SK-MEL-5 (cell line): ENCODE measurements at places on chromosomes 1 and 21.
A peak's percentile ranks its signal among the peaks of the same experiment; 100 is the strongest.

- DNase-seq: no peak
These were observed 79.3 kb upstream of the DIRAS3 start for GRCh38 chr1:68129536-68130250.

GRCh38 chr1:21916447-21917238 is 20.5 kb downstream of the HSPG2 start:
- DNase-seq: no peak

DNA sequence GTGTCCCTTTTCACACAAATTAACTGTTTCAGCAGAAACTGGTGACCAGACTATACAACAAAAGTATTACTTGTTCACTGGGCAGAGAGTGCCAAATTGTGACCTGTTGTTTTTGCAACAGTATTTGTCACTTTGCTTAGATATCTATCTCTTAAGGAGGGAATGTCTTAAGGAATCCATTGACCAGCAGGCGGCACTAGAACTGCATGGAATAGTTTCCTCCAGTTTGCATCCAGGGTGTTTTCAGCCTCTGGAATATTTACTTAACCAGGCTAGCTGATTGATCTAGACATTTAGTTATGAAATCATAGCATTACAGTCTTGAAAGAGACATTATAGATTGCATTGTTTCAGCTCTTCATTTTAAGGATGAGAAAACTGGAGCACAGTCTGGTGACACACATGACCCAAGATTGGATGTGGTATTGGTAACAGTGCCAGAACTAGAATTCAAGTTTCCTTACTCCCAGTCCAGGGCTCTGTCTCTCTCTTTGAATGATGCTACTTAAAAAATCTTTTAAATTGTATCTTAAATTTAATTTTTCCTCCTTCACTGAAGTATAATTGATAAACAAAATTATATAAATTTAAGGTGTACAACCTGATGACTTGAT is 16.9 kb downstream of the RPTN start:
- peak; percentile 87 for DNase-seq

DNA sequence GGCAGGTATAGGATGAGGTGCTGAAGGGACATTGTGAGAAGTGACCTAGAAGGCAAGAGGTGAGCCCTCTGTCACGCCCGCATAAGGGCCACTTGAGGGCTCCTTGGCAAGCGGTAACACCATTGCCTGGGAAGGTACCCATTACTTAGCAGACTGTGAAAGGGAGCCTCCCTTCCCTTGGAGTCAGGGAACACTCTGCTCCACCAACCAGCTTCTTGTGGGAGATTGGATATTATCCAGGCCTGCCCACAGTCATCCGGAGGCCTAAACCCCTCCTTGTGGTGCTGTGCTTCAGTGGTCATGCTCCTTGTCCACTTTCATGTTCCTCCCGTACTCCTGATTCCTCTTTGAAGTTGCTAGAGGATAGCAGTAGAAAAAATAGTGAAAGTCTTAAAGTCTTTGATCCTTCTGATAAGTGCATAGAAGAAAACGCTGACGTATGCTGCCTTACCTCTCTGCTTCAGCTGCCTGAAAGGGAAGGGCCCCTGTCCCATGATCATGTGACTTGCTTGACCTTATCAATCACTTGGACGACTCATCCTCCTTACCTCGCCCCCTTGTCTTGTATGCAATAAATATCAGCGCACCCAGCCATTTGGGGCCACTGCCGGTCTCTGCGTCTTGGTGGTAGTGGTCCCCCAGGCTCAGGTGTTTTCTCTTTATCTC is 16.0 kb downstream of the RBBP4 start:
- DNase-seq: no peak

GRCh38 chr1:11046270-11046566 is 821 bp downstream of the MASP2 start:
- no peak for DNase-seq

DNA sequence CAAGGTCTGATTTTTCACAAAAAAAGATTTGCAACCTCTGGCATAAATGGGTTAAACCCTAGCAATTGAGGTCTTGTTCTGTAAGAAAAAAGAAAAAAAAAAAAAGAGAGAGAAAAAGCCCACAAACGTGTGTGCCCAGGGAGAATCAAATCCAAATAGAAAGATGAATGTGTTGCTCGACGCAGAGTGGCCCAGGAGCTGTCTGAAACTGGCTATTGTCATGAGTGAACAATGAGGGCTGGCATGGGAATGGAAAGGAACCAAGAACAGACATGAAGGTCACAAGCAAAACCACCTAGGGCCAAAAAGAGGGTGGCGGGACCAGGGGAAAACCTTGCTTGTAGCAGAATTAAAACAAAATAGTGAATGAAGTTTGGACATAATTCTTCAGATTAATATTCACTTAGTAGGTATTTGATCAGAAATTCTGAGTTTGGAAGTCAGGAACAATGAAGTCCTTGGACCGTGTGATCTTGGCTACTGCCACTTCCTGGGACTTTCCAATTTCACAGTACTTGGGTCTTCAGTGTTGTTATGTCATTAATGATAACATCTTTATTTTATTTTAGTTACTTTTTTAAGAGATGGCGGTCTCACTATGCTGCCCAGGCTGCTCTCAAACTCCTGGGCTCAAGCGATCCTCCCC is 3.1 kb downstream of the ENO1 start:
- DNase-seq: no peak
